ENCODE measurements at places on chromosomes 13 and 19.

DNA sequence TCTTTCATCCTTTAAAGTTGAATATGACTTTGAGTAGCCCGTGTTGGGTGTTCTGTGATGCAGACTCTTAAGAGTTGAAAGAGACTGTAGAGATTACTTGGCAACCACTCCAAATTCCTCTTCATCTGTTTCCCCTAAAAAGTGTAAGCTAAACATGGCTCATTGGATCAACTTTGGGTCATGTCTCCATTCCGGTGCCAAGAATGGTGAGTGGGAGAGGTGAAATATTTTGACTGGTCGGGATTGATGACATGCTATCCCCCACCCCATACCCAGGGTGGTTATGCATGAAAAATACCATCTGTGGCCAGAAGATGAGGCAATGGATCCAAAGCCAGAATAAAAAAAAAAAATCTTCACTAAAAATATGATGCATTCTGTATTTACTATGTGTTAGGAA is 281.3 kb upstream of the SOX21 start:
- DNase-seq: no peak

GRCh38 chr19:16076958-16077611 is 790 bp downstream of the TPM4 start:
- no peak for DNase-seq

DNA sequence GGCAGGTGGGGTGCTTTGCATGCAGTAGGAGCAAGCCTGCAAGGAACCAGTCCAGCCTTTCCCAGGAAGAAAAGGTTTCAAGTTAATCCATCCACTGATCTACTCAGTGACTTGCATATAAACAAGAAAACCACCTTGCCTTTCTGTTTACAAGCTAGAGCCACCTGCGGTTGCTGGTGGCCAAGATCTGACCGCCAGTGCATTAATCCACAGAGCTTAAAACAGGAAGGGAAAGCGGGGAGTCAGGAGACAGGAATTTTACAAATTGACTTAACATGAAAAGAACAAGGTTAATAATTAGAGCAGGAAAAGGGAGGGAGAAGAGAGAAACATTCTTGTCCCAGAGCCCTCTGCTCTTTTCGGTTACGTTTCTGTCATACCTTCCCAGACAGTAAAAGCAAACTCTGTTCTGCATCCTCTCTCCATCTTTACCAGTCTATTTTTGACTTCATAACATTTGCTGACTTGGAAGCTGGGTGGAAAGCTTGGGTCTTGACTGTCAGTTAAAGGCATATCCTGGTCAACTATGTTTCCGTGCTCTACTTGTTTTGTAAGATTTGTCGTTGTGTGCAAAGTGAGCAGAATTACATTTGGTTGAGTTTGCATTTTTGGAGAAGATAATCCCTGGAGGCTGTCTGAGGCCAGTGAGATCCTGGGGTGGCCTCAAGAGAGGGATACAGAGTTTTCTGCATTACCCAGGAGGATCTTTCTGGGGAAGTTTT is 760.6 kb downstream of the EFNB2 start:
- no peak for DNase-seq

DNA sequence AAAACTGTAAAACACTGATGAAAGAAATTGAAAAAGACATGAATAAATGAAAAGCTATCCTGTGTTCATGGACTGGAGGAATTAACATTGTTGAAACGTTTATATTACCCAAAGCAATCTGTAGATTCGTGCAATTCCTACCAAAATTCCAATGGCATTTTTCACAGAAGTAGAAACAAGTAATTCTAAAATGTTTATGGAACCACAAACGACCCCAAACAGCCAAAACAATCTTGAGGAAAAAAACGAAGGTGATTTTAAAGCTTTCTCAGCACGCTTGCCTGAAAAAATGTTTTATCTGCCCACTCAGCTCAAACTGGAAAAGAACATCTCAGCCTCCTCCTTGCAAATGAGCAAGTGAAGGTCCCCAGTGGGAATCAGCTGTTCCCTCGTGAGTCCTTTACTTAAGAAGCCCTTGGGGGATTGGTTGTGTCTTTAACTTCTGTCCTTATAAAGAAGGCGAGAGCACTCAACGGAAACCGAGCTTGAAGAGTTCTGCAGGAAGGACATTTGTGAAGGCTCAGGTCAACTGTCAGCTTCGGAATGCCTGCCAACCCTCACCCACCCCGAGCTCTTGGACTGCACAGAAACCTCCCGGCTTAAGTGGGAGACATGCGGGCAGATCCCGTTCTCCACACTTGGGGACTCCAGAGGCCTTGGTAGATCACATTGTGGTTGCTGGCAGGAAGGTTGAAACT is 256.0 kb upstream of the IRS2 start:
- no peak for DNase-seq

DNA sequence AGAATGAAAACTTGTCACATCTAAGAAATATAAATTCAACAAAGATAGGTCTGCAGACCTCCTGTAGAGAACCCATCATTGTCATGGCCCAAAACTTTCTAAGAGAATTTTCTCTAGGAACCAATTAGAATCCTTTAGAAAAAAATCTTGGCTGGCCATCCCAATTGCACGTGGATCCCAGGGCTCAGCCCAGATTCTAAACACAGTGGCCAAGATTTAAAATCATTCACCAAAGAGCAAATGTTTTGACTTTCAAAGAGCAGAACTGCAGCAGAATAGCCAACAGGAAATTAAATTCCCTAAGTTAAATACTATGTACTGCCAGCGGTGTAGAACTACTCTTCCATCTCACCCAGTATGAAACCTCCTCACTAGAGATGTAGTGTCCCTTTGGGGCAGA is 21.3 kb downstream of the IPO5 start:
- DNase-seq: no peak

DNA sequence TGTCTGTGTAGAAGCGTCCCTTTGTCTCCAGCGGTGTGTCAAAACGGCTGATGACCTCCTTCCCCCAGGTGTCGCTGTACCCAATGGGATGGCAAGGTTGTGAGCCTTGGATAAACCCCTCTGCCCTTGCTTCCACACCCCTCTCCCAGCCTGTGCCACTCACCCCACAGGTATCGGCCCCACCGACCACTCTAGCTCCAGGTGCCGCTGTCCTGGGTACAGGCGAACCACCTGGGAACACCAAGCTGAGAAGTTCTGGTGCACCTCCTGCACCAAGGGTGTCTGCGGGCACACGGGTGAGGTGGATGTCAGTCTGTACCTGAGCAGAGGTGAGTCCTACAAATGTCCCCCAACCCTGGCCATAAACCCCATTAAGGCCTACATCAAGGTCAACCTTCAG is 16.6 kb downstream of the MAN2B1 start:
- no peak for DNase-seq

DNA sequence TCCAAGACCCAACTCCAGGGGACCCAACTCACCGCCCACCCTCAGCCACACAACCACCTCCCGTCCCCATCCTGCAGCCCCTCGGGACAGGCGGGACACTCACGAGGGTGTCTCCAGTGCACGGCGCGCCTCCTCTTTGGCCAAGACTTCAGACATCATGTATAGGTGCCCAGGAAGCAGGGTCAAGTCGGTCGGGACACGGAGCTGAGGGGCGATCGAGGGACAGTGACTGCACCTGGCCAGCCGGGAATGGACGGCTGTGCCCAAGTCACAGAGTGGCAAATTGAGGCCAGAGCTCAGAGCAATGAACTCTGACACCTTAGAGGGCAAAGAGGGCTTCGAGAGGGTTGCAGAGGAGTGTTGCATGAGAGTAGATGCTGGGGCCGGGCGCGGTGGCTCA is 8.8 kb downstream of the STAP2 start:
- DNase-seq: no peak
